ENCODE measurements at places on chromosomes 3 and 15. TPM values are rescaled to one million over a fixed set of nuclear protein-coding genes. Genes with fewer than 3 reads are reported as not detected.

ARF4 gene
- 283 TPM for total RNA-seq

GHSR gene
- not detected for total RNA-seq

MNS1 gene
- 8.4 TPM for total RNA-seq

CX3CR1 gene
- not detected for total RNA-seq

KBTBD13 gene
- total RNA-seq: not detected

BFSP2 gene
- total RNA-seq: not detected

GPR171 gene
- total RNA-seq: not detected

- no peak for DNase-seq
These were observed 62.4 kb upstream of the STAC start for GRCh38 chr3:36317915-36318314.

GRCh38 chr3:135103917-135104316 is 308.9 kb downstream of the EPHB1 start:
- no peak for DNase-seq

DNA sequence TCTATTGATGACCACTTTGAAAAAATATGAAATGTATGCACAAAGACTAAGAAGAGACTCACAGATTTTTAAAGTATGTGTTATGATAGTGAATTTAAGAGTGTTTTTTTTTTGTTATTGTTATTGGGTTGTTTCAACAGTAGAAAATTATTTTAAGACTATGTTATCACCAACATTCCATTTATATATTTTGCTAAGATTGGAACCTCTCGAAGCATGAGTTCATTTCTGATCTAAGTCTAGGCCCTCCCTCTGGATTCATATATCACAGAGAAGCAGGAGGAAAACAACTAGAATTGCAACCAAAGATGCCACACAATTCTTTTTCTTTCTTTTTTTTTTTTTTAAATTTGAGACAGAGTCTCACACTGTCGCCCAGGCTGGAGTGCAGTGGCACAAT is 46.8 kb downstream of the ITGB5 start:
- no peak for DNase-seq

DNA sequence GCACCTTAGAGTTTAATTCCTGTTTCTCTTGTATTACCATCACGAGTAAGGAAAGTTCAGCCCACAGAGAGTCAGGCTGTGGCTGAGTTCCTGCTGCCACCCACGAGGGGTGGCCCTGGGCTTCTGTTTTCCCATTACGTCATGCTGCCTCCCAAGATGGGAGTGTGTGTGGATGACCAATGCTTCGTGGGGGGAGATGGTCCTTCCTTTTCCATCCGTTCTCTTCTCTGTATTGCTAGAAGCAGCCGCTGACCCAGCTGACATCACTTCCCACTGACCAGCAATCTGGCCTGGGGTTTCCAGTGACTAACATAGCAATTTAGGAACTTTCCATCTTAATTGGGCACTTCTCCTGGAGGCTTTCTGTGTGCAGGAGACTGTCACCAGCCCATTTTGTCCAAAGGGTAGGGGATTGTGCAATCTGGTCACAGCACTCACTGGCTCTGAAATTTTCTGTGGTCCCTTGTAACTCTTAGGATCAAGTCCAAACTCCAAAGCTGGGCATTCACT is 9.3 kb downstream of the IRAK2 start:
- DNase-seq: peak; percentile 93

- no peak for DNase-seq
These were observed 229.5 kb upstream of the GRM7 start for GRCh38 chr3:6631376-6631775.

DNA sequence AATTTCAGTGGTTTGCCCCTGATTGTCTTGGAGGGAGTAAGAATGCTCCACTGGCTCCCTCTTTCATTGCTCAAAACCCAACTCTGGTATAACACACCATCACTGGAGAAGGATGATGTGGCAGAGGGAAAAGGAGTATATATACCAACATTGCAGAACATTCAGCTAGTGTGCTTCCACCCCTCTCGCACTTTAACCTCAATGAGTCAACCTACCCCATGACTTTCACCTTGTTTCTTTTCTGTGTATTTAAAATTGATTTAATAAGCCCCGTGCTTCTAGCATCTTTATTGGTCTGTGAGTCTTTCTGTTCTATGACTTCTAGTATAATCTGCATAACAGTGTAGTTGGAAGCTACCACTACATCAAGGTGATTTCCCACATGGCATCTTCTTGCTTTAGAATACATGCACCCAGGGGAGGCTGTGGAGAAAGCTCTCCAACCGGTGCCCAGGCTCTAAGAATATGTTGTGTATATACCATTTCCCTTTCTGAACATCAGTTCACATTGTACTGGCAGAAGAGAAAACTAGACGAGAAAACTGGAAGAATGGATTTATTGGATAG is 595.1 kb upstream of the TGFBR2 start:
- DNase-seq: no peak

GRCh38 chr3:172560586-172560985 is 37.4 kb upstream of the TNFSF10 start:
- DNase-seq: no peak

- DNase-seq: no peak
These were observed 62.9 kb downstream of the TMEM39A start for GRCh38 chr3:119400466-119400865.

GRCh38 chr3:182626484-182627467 is 166.5 kb upstream of the ATP11B start:
- DNase-seq: no peak

DNA sequence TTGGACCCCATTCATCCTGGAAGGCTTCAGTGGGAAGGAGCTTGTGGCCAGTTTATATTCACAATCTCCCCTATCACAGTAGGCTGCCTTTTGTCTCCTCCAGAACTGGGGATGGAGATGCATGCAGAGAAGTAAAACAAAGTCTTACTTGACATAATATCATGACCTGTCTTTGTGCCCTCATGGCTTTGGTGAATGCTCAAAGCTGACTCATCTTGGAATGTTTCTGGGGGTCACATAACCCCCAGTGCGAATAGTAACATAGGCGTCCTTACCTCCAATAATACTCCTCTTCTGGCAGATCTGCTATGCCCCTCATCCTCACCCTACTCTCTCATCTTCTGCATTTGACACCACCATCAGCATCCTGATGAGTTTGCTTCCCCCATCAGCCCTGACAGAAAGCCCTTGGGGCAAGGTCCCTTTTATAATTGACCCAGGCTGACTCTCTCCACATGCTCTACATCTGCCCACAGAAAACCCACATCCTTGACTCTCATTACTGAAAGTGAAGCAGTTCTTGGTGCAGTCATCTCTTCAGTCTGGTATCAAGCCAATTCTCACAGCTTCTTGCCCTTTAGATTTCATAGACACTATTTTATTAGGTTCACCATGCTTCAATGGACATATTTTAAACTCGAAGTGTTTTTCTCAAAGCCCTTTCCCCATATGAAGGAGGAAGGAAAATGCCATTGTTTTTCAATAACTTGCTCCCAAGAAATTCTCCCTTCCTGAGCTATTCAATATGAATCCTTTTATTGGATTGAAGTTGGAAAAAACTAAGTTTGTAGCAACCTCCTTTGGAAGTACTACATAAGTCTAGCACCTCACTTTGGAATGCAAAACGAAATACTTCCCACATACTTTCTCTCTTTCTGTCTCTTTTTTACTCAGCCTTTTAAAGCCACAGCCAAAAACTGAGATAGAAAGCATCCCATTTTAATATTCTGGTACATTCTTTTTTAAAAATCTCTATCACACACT is 36.6 kb downstream of the OSTN start:
- DNase-seq: no peak

DNA sequence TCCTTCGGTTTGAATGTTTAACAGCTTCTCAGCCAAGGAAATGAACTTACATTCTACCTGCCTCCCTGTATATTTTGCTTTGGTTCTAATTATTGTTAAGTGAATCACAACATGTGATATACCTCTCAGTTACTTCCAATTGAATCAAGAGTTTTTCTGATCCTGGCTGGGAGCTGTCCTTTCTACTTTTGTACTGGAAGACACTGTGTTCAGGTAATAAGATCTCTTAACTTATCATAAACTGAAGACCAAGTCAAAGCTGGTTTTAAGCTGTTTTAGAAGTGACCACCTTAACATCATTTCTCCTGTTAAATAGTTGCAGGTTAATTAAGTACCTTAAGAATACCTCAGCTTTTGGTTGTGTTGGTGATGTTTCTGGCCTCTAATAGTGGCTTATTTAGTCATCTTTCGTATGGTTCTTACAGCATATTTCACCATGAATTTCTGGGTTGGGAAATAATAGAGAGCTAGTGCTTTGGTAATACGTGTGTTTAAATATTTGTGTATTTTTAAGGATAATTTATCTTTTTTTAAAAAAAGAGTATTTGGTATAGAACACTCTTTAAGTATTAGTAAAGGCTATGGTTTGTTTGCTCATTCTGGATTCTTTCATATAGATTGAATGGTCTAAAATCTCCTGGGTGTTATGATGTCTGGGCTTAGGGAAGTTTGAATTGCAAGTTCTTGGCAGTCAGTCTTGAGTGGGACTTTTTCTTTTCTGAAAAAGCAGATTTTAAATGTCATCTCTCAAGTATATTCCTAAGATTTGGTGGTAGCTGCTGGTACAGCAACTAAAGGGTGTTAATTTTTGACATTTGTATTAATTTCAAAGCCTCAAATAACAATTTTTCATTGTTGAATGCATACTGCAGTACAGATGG is 1.6 kb downstream of the RAB8B start:
- DNase-seq: no peak

- peak; percentile 73 for DNase-seq
These were observed 150.5 kb upstream of the UBE2E2 start for GRCh38 chr3:23052620-23053019.

- DNase-seq: no peak
These were observed 67.6 kb downstream of the PYDC2 start for GRCh38 chr3:191528589-191528988.

- DNase-seq: peak; percentile 18
These were observed 928 bp downstream of the ANKRD34C start for GRCh38 chr15:79283252-79284048.

- no peak for DNase-seq
These were observed 100.7 kb downstream of the RBMS3 start for GRCh38 chr3:29381595-29381994.

DNA sequence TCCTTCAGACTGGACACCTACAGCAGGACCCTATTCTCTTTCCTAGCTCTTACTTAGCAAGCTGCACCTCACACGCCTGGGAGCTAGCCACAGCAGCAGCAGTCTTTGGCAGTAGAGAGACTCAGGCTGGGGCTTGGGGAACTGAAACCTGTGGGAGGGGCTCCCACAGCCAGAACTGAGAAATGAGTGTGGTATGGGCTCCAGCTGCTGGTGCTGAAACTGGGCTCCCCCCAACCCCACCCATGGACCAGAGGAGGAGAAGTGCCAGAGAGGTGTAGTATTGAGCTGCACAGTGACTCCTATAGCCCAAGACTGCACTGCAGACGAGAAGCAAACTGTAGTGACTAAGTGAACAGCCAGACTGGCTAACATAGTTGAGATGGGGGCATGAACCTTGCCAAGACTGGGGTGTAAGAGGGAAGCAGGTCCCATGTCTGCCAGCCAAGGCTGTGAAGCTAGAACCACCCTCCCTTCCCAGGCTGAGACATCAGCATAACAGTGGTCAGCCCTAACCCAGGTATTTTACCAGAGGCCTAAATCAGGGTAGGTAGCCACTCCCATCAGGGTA is 62.5 kb downstream of the MYO5A start:
- no peak for DNase-seq

DNA sequence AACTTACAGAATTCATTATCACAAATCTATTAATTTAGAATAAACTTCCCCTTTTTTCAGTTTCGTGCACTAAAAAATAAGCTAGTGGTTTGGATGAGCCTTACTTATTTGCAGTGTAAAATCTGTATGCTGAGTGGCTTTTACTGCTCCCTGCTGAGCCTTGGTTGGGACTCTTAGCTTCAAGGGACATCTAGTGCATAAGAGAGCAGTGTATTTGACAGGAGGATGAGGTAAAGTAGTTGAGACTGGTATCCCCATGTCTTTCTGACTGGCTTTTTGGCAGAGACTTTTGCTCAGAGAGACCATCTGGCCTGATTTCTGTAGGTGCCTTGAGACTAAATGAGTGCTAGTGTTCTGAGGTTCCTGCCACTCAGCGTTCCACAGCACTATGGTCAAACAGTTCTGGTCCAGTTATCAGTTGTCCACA is 11.8 kb downstream of the CAPN7 start:
- no peak for DNase-seq

GRCh38 chr3:169299129-169299528 is 364.4 kb downstream of the MECOM start:
- DNase-seq: no peak

- no peak for DNase-seq
These were observed 16.9 kb upstream of the CFAP161 start for GRCh38 chr15:81117136-81117535.

- DNase-seq: no peak
These were observed 21.6 kb upstream of the SLC28A2 start for GRCh38 chr15:45230245-45230965.

DNA sequence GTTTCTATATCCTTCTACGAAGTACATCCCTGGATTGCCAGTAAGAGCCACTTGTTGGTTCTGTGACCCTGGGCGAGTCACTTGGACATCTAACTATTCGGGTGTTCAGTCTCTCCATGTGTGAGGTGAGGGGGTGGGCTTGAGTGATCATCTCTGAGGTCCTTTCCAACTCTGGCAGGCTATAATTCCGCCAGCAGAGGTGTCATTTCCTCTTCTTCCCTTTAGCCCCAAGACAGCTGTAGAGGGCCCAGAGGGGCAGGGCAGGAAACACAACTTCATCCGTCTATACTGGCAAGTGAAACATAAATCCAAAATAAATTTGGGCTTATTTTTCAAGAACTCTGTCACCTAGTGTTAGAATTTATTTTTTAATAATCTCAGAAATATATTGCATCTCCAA is 38.1 kb downstream of the C2CD4A start:
- no peak for DNase-seq

DNA sequence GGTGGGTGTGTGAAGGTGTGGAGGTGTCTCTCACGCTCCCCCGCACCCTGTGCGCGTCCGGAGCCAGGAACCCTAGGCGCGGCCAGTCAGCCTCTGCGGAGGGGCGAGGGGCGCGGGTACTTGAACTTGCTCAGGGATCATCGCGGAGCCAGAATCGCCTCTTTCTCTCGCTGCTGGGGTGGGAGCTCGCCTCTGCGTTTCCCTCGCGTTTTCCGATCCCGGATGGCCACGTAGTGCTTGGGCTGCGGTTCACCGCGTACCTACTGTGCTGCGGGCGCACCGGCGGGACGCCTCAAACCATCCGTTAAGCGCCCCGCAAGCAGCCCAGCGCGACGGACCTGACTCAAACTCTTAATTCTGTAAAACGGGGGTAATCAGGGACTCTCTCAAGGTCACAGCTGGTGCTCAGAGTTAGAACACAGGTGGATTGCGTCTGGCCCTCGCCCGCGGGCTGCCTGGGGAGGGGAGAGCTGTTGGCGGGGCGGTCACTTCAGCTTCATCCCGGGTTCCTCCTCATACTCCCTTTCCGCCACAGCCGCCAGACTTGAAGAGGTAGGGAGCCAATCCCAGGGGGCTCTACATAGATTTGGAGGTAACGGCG is 686 bp downstream of the MYRIP start:
- no peak for DNase-seq

DNA sequence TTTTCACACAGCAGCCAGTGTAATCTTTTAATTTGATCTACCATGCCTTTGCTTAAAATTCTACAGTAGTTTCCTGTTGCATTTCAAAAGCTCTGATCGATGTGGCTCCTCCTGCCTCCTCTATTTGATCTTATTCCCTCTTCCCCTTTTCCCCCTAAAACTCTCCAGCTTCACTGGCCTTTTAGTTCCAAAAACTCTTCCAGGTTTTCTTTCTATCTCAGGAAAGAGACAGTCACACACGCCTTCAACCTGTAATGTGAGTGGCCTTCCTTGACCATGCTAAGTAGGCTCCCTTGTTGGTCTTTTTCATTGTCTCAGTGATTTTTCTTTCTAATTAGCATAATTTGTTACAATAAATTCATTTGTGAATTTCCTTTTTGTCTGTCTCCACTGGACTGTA is 985 bp downstream of the TEX9 start:
- no peak for DNase-seq

Data from SJSA1 (cell line).